ENCODE measurements at places on chromosomes 16 and 17.

DNA sequence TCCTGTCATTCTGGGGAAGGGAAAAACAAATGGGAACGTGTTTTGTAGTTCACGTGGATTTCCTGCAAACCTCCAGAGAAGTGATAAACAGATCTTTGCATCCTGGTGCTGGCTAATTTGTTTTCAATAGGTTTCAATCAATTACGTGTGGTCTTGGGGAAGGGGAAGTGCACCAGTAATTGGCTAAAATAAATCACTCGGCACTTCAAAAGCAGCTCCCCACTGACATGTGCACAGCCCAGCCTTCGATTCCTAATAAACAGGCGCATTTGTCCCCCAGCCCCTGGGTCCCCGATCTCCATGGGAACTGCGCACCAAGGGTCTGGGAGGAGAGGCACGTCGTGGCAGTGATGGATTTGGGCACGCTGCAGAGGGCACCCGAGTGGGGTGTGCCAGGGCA lies 112.9 kb upstream of the GSE1 start:
- no peak for DNase-seq

GRCh38 chr17:78196716-78197115 lies 9.6 kb downstream of the AFMID start:
- no peak for DNase-seq

DNA sequence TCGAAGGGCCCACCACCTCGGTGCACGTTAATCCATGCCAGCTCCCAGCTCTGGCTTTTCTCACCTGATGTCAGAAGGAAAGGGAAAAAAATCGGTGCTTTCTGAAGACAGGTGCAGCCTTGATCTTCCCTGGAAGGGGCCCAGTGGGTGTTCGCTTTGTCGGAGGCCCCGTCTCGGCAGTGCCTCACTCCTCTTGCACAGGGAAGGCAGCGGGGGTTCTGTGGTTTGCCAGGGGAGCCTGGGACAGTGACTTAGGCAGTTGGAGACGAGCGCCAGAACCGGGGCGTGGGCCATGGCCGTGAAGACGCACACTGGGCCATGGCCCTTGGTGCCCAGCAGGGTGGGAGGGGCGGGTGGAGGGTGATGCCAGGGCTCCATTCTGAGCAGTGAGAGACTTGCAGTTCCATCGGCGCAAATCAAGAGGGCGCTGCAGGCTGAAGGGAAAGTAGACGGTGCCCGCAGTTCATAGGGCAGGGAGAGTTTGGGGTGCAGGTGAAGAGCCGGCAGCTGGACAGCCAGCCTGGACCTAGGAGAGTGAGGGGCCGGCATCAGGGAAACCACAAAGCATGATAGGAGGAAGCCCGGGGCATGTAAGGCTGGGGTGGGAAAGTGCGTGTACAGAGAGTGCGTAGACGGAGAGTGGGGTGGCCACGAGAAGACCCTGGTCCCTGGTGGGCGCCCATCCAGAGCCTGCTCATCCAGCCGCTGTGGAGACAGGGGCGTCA lies 101.3 kb upstream of the CHMP6 start:
- no peak for DNase-seq

- DNase-seq = no peak
Measured at GRCh38 chr16:88681709-88682451, 4.4 kb downstream of the SNAI3 start.

GRCh38 chr17:74484066-74484465 lies 17.6 kb downstream of the CD300A start:
- no peak for DNase-seq

Measured in NCI-H1694 treated with DMSO at 0.1 percent for 48 hours (cell line).